CD4-positive, alpha-beta T cell treated with Interleukin-6 for 4 hours (primary cell): ENCODE measurements at places on chromosomes 2 and 18.

GRCh38 chr2:239529313-239530015 lies 128.6 kb upstream of the HDAC4 start:
- no peak for DNase-seq

DNA sequence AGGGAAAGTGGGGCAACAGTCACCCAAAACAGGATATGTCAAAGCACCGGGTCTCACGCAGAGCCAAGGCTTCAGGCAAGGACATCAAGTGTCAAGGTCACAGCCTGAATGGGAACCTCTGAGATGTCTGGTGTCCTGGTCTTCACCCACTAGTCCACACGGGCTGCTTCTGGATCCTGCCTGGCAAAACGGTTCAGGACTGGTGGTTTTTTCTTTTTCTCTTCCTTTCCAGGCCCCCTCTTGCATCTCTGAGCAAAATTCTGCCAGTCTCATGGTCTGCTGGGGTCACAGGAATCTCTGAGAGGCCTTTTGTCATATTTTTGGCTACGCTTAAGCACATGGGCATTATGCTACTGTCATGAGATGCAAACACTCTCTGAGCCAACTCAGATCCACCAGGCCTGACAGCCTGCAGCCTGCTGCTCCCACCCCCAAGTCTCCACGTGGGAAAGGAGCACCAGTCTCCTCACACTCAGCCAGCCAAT lies 518.2 kb upstream of the ZEB2 start:
- no peak for DNase-seq

- DNase-seq: no peak
These were observed 192.6 kb downstream of the SH3RF3 start for GRCh38 chr2:109321570-109321969.

GRCh38 chr2:188975497-188976102 lies 1.4 kb downstream of the COL3A1 start:
- no peak for DNase-seq

DNA sequence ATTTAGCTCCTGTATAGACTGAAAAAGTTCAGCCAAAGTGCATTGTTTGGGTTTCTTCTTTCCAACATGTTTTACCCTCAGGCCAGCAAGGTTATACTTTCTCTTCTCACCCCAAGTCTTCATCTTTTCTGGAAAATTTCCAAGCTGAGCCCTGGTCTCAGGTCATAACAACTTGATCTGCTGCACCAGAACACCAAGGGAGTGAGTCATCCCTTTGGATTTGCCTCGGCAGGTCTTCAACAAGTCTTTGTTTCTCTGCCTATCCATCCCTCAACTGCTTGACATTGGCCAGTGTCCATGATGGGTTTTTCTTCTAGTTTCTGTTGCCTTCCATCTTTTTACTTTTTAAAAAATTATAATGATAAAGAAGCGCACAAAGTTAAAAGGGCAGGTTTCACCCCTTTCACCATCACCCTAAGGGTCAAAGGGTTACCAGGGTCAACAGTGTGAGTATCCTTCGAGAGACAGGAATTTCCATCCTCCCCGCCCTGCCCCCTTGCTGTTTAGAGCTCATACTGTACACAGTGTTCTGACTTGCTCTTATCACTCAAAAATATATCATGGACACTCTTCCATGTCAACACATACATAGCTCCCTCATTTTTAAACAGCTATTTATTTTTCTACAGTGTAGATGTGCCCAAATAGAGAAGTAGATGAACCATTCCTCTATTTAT lies 5.7 kb upstream of the SPATS2L start:
- DNase-seq: no peak

DNA sequence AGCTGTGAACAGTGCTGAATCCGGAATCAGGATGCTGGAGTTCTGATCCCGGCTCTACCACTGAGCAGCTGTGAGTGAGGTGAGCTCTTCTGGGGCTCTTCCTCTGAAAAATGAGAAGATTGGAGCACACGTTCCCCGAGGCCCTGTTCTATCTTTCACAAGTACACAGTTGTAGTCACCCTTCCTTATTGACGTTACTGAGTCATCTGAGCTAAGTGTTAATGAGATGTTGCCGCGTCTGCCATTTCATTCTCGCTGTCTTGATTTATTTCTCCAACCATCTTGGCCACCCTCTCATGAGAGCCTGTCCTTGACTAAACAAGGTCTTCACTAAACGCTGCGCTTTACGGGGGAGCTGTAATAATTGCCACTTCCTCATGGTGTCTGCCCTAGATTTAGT lies 31.9 kb upstream of the EFR3B start:
- DNase-seq: no peak

DNA sequence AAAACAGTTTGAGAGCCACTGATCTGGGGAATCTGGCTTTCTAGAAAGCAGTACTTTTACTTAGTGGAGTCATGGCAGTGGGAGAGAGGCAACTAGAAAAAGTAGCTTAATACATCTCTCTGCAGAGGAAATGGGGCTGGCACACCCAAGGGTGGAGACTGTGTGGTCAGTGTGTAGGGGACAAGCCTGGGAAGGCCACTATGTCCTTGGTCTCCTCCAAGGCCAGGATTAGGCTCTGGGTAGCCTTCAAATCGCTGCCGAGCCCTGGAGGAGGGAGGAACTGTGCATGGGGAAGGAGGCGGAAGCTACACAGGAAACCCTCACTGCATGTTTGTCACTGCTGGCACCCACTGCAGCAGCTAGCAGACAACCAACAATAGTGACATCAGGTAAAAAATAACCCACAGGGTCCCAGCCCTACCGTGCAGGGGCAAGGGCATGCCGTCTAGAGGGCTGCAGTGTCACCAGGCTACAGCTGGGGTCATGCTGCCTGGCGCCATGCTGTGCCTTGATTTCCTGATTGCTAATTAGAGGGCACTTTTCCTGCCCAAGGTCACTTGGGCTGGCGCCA lies 34.8 kb downstream of the LBH start:
- DNase-seq: peak; percentile 84

- DNase-seq: no peak
These were observed 24.5 kb upstream of the SMAD7 start for GRCh38 chr18:48975120-48975816.

DNA sequence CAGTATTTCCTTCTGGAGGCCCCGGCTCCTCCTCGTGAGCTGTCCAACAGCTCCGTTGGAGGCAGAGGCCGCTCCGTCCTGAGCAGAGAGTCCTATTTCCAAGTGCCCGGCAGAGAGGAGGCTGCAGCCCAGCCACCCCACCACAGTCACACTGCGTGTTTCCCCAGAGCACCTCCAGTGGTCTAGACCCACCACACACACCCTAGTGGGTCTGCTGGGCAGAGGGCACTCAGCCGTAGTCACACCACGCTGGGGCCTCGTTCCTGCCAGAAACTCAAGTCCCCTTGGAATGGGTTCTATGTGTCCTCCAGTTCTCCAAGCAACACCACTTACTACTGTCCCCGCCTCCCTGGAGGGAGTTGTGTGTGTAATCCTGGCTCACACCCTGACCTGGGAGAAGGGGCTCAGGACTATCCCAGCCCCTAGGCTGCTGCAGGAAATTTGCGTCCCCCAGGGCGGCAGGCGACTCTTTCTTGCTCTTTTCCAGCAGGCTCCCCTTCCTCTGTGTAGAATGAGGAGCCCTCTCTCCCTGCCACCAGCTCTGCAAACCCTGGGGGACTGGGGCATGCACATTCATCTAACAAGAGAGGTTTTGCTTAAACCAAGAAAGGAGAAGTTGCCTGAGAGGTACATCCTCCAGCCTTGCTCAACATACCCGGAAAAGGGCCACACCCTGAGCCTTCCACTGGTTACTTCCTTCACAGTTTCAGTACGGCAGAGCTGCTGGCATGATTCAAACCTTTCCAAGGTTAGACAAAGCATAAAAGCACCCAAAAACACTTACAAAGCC lies 114.1 kb downstream of the NDUFA10 start:
- DNase-seq: peak; percentile 40

DNA sequence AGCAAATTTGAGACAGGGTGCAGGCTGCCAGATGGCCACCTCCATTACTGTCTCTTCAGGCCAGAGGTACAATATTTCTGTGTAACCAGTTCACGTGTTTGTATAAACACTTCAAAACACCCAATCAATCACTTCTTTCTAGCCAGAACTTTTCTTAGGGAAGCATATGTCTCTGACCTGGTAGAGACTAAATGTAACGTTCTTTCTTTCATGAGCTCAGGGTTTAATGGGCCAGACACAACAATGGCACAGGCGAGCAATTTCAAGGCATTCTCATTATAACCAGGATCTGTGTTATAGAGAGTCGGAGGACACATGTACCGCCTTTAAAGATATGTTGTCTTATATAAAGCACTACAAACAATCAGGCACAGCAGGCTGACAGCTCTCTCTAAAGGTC lies 1846.4 kb upstream of the PIK3C3 start:
- no peak for DNase-seq

- DNase-seq: no peak
These were observed 176.3 kb downstream of the INHBB start for GRCh38 chr2:120522151-120522751.

DNA sequence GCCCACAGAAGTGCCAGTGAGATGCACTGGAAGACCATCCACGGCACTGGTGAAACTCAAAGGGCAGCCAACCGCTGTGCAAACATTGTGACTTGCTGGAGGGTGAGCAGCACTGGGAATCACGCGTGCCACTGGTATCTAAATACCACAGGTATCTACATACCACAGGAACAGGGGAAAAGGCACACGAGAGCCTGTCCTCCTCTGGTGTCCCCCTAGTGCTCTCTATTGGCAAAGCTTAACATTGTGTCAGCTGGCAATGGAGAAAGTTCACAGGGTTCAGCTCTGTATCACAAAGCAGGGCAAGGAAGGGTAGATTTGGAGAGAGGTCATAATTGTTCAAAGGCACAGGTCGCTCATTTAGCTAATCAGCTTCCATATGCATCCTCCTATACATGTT lies 12.6 kb upstream of the SEC11C start:
- DNase-seq: no peak

DNA sequence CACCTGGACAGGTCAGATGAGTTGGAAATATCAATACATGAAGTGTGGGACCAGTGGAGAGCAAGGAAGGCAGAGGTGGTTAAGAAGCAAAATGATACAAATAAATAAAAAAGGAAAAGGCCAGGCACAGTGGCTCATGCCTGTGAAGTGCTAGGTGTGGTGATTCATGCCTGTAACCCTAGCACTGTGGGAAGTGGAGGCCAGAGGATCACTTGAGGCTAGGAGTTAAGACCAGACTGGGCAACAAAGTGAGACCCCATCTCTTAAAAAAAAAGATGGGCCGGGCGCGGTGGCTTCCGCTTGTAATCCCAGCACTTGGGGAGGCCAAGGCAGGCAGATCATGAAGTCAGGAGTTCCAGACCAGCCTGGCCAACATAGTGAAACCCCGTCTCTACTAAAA lies 2.9 kb downstream of the STON1 start:
- DNase-seq: no peak

- DNase-seq: no peak
These were observed 1029.9 kb upstream of the ACVR2A start for GRCh38 chr2:146814971-146815370.

GRCh38 chr2:182740701-182741100 lies 24.6 kb downstream of the DNAJC10 start:
- DNase-seq: no peak

DNA sequence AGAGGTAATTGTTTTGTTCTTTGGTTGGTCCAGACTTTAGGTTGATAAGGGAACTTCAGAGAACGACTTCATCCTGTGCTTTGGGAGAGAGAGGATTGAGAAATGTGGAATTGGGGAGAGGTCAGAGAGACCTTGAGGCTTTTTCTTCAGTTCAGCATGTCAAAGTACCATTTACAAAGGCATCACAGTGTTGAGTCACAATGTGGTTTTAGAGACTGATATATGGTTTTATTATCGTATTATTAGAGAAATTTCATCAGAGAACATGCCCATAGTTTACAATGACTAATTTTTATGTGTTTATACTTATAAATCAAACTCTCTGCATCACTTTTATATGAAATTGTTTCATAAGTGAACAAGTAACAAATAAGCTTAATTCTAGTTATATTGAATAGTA lies 626.6 kb downstream of the DSC3 start:
- no peak for DNase-seq

- no peak for DNase-seq
These were observed 89.6 kb upstream of the CCDC141 start for GRCh38 chr2:179139506-179139905.

GRCh38 chr2:240572141-240573031 lies 4.1 kb downstream of the RNPEPL1 start:
- DNase-seq: no peak

- no peak for DNase-seq
These were observed 9.2 kb upstream of the ADCY3 start for GRCh38 chr2:24929230-24929629.

GRCh38 chr18:22314001-22314400 lies 103.7 kb downstream of the CTAGE1 start:
- no peak for DNase-seq

GRCh38 chr18:21857871-21858270 lies 117.3 kb downstream of the MIB1 start:
- DNase-seq: no peak

DNA sequence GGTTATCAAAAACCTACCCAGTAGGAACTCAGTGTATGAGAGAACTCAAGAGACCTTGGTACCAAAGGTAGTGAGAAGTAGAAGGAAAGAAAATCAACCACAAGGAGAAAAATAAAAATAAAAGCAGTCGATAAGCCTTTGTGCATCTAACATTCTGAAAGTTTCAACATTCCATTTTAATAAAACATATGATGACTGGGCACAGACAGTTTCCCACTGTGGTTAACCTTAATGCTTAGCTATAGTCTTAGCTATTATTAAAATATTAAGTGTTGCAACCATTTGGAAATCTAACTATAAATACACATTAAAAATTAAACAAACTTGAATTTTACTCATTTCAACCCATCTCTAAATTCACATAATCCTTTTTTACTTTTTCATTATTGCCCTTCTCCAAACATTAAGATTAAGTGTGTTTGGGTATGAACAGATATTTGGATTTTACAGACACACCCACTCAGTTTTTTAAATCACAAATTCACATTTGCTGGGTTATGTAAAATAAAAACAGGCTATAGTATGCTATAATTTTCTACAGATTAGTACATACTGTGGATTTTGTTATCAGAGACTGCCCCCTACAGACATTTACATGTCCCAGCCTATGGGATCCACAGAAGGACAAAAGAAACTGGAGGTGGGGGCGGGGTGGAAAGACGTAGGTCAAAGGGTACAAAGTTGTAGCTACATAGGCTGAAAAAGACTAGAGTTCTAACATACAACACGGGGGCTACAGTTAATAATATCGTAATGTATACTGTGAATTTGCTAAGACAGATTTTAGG lies 32.8 kb downstream of the SRBD1 start:
- DNase-seq: peak; percentile 33

GRCh38 chr2:64522843-64523428 lies 1.2 kb upstream of the AFTPH start:
- peak; percentile 84 for DNase-seq

- DNase-seq: no peak
These were observed 84.6 kb downstream of the SMAD7 start for GRCh38 chr18:48866028-48866733.

DNA sequence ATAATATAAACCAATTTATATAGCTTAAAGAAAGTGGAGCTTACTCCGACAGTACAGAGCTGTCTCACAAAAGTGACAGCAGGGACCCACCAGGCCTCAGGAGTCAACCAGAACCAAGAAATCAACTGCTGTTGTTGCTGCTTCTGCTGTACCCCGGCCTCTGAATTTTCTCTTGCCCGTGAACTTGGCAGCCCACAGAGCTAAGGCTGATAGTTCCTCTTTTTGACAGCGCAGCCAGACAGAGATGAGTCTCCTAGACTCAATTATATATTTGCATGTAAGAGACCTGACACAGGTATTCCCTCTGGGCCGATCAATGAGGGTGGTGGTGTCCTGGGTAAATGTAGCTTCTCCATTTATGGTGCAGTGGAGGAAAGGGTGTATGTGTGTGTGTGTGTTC lies 109.4 kb downstream of the KCTD1 start:
- no peak for DNase-seq

- DNase-seq: no peak
These were observed 287.6 kb downstream of the CAMKMT start for GRCh38 chr2:44649381-44649780.

- DNase-seq: no peak
These were observed 2.3 kb upstream of the GTF3C3 start for GRCh38 chr2:196801674-196802261.
